ENCODE measurements at places on chromosomes 1 and 21.

DNA sequence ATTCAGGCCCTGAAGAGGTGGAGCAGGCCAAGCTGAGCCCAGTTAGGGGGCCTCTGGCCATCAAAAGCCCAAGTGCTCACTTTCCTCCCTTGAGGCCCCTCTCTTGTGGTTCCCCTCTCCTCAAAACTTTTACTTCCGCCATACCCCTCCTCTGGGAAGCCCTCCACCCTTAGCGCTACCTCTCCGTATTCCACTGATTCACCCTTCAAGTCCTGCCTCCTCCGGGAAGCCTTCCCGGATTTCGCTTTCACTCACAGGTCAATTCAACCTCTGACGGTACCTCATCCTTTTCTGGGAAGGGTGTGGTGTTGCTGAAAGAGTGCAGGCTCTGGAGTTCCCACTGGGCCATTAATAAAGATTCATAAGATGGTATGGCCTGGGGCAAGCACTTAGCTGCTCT is 19.1 kb downstream of the SPOCD1 start:
- DNase-seq = no peak

DNA sequence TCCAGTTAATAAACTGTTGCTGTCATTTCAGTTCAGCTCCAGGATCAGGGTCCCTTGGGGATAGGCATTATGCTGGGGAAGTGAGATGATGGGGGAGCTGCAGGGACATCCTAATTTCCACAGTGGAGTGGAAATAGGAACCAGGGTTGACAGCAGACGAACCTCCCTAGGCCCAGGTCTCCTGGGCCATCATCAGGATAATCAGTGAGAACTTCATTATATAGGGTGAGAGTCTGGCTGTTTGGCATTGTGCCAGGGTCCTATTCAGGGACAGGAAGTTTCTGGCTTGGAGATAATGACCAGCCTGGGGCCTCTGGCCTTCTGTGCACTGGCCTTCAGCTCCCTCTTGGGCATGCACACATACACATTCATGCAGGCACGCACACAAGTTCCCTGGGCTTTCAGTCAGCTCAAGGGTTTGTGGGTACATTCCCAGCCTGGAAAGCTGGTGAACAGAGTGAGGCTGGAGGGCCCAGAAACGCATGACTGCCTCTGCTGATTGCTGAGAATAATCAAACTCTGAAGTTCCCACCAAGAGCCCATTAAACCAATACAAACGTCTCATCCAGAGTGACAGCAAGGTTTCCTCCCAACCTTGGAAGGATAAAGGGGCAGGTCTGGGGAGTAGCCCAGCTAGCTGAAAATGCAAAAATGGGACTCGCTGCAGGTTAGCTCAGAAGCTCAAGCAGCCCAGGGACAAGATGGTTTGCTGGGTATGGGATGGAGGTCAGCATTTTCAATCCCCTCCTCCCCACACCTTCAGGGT is 13.9 kb upstream of the LRIG2 start:
- no peak for DNase-seq

- DNase-seq = peak; percentile 87
Observed at GRCh38 chr1:223712194-223712849, at the start of gene CAPN2. TSS of gene CAPN2 (plus strand) at chr1:223712539. CDS start at chr1:223712641, 102 bp downstream.

- DNase-seq = no peak
Observed at GRCh38 chr1:97693601-97694000, 227.2 kb downstream of the DPYD start.

GRCh38 chr1:179297105-179297378 is 3.4 kb downstream of the SOAT1 start:
- no peak for DNase-seq

GRCh38 chr1:173869021-173869359 is 810 bp downstream of the ZBTB37 start:
- DNase-seq = no peak

- no peak for DNase-seq
Observed at GRCh38 chr21:27614231-27614630, 647.3 kb upstream of the ADAMTS5 start.

DNA sequence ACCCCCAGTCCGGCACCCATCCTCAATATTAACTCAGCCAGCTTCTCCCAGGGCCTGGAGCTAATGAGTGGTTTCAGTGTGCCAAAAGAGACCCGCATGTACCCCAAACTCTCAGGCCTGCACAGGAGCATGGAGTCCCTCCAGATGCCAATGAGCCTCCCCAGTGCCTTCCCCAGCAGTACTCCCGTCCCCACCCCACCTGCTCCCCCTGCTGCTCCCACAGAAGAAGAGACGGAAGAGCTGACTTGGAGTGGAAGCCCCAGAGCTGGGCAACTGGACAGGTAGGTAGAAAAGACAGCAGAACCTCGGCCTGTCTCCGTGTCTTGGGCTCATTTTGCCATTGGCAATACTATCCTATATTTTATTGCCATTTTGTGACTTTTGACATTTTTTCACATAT is 45.4 kb upstream of the IPO9 start:
- no peak for DNase-seq

DNA sequence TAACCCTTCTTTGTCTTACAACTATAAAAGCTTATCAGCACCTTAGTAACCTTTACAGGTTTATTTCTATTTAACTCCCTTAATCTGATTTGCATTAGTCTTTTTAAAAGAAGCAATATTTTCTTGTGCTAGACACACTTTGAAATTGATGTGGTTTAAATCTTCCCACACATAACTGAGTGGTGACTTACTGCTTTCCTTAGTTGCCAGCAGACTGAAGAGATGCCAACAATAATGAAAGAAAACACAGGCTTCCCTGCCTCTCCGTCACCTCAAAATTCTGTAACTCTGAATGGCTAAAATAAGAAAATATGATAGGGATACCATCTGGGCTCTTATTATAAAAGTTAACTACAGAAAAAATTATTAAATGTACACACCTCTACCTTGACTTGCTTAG is 196.8 kb downstream of the PTBP2 start:
- DNase-seq = peak; percentile 14

DNA sequence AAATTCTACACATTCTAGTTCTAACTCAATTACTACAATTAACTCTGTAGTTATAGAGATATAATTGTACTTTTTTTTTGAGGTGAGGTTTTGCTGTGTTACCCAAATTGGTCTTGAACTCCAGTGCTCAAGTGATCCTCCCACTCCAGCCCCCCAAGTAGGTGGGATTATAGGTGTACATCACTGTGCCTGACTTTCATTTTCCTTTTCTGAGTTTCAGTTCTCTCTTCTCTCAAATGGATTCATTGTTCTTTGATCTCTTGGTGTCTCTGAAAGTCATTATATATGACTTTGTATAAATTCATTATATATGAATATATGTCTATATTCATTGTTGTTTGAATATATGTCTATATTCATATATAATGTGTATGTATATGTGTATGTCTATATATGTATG is 74.0 kb upstream of the GALNT2 start:
- no peak for DNase-seq

GRCh38 chr1:204065174-204065985 is 7.5 kb upstream of the SOX13 start:
- DNase-seq = peak; percentile 57

GRCh38 chr1:237851210-237851845 is 39.4 kb downstream of the ZP4 start:
- peak; percentile 54 for DNase-seq

GRCh38 chr1:180614730-180615129 is 17.1 kb upstream of the XPR1 start:
- no peak for DNase-seq

DNA sequence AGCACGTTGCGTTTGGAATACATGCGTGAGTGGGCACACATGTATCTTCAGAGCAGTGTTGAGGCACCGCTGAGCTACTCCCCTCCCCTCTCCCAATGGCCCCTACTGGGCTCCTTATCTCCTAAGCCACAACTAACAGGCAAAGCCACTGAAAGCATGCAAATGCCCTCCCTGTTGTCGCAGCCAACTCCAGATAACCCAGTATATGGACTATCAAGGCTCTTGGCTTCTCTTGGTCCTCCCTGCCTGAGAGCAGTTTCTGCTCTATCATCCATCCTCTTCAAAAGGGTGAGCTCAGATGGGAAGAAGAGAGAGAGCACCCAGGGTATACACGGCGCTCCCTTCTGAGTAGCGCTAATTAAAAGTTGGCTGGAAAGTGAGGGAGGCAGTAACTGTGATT is 58.5 kb upstream of the CNTN2 start:
- DNase-seq = no peak

DNA sequence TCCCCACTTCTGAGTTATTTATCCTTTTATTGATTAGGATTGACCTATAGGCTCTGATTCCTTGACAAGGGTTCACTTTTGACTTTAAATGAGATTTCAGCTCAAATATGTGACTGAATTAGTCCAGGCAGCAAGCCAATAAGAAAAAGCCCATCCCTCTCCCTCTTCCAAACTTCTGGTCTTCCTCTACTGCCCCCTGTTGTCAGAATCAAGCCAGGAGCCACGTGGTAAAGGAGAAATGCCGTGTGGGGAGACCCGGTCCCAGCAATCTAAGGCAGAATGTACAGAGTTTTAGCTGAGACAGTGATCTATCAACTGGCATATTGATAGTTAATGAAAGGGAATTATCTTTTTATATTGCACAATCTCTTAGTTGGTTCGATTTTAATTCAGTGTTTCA is 5.2 kb downstream of the ADAMTS5 start:
- DNase-seq = no peak

DNA sequence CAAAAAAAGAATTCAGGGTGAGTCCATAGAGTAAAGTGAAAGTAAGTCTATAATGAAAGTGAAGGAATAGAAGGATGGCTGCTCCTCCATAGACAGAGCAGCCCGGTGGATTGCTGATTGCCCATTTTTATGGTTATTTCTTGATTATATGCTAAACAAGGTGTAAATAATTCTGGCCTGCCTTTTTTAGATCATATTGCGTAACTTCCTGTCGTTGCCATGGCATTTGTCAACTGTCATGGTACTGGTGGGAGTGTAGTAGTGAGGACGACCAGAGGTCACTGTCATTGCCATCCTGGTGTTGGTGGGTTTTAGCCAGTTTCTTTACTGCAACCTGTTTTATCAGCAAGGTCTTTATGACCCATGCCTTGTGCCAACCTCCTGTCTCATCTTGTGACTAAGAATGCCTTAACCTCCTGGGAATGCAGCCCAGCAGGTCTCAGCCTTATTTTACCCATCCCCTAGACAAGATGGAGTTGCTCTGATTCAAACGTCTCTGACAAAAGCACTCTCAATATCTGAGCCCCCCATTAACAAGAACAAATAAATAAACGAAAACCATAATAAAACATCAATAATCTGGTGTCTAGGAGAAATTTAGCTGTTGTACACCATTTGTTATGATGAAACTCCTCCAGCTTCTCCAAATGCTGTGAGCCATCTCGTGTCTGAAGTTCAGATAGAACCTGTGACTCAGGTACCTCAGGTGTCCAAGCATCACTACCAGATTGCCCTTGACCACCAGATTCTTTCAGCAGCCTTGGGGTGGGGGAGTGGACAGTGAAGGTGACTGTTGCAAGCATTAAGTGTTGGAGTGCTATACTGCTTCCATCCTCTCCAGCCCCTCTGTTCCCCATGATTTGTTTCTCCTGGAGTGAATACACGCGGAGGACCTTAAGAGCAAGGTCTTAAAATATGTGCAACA is 36.0 kb downstream of the EBNA1BP2 start:
- no peak for DNase-seq

GRCh38 chr1:57195436-57195941 is 228.4 kb downstream of the DAB1 start:
- DNase-seq = no peak

DNA sequence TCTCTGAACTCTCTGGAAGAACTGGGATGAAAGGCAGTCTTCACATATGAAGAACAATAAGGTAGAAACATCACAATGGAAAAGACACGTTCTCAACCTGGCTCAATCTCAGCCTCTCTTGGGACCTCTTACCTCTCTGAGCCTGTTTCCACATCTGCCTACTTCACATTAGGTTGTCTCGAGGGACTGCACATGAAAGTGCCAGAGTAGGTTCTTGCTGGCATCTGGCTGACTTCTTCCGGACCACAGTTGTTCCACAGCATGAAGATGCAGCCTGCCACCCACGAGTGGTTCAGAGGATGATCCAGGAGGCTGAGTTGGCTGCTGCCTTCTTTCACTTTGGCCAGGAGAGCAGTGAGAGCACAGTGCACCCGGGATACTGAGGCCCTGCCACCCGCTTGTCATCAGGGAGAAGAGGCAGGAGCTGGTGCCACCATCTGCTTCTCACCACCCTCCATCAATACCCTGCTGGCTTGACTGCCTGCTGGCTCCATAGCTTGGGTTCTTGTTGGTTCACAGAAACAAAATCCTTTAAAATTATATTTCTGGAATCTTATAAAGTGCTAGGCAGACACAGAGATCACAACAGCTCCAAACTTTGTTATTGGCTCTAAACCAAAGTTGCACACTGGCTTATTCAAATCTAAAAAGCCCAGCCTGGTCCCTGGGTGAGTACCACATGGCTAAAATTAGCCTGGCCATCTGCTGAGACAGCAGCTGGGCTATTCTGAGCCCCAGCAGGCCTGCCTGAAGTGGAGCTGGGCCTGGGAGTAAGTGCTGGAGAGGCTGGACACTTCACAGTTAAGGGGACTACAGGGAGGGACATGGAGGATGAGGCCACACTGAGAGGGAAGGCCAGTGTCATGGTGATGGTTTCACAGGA is 46.9 kb upstream of the LIN9 start:
- DNase-seq = no peak

DNA sequence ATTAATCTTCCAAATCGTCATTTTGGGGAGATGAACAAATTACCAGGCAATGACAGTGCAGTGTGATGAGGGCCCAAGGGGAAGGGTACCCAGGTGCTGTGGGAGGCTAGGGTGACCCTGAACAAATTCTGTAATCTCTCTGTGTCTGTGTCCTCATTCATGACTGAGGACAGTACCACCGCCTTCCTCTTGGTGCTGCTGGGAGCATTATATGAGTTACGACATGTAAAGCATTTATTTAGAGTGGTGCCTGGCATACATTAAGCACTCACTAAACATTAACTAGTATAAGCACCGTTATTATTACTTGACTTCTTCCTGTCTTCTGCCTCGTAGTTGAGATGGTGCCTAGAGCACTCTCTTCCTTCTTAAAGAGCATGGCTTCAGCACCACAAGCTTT is 468.2 kb upstream of the VAMP3 start:
- DNase-seq = no peak

DNA sequence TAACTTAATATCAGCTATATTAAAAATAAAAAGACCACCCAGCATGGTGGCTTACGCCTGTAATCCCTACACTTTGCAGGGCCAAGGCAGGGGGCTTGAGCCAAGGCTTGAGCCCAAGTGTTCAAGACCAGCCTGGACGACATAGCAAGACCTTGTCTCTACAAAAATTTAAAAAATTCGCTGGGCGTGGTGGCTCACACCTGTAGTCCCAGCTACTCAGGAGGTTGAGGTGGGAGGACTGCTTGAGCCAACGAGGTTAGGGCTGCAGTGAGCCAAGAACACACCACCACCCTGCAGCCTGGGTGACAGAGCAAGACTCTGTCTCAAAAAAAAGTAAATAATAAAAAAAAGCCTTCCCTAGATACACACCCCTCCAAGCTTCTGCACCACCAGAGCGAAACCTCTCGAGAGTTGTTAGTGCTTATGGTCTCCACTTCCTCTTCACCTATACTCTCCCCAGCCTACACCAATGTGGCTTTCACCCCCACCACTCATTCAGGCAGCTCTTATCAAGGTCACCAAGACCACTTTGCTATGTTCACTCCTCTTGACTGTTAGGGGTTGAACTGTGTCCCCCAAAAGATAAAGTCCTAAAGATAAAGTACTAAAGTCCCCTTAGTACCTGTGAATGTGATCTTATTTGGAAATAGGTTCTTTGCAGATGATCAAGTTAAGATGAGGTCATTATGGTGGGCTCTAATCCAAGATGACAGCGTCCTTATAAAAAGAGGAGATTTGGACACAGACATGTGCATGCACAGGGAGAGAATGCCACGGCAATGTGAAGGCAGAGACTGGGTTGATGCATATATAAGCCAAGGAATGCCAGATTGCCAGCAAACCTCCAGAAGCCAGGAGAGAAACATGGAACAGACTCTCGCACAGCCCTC is 6.8 kb upstream of the PPP1R15B start:
- no peak for DNase-seq

Data from urothelium cell line (cell line).